ENCODE measurements at places on chromosomes 1 and 21.
A peak's percentile ranks its signal among the peaks of the same experiment; 100 is the strongest.

- DNase-seq, result no peak
Measured at GRCh38 chr1:92817986-92818764, 13.7 kb upstream of the RPL5 start.

DNA sequence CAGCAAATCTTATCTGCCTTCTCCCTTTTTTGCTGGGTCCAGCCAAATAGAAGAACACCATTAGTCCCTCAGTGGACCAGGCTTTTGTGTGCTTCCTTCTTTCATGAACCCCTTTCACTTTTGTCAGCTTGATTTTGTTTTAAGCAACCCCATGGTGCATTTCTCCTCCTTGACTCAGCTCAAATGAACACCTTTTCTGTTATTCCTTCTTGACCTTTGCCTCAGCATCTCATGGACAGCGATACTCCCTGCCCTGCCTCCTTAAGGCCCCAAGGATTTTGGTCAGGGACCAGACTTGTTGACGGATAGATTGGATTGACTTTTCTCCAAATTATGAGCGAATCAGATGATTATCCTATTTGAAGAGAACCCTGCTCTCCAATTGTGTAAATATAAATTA is 356.6 kb upstream of the USP24 start:
- DNase-seq, result no peak

GRCh38 chr1:34606504-34606903 is 148.3 kb upstream of the GJB5 start:
- DNase-seq, result no peak

DNA sequence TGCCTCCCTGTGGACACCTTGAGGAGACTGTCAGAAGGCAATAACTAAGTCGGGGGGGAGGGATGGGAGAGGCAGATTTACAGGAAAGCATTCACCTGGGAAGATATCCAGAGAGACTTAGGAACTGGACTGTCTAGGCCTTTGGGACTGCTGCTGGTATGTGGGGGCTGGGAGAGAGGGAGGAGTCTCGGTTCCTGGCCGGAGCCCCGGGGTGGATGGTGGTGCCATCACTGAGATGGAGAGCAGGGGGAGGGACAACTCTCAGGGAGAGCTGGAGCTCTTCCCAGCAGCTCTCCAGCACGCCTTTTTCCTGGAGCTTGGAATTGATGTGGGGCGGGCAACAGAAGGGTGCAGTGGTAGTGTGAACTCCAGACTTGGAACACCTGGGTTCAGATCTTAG is 22.1 kb downstream of the PTPRF start:
- DNase-seq, result no peak

GRCh38 chr1:3553166-3553939 is 58.0 kb downstream of the MEGF6 start:
- DNase-seq, result no peak

- no peak for DNase-seq
Measured at GRCh38 chr21:43317254-43317748, 109.6 kb downstream of the SIK1 start.

DNA sequence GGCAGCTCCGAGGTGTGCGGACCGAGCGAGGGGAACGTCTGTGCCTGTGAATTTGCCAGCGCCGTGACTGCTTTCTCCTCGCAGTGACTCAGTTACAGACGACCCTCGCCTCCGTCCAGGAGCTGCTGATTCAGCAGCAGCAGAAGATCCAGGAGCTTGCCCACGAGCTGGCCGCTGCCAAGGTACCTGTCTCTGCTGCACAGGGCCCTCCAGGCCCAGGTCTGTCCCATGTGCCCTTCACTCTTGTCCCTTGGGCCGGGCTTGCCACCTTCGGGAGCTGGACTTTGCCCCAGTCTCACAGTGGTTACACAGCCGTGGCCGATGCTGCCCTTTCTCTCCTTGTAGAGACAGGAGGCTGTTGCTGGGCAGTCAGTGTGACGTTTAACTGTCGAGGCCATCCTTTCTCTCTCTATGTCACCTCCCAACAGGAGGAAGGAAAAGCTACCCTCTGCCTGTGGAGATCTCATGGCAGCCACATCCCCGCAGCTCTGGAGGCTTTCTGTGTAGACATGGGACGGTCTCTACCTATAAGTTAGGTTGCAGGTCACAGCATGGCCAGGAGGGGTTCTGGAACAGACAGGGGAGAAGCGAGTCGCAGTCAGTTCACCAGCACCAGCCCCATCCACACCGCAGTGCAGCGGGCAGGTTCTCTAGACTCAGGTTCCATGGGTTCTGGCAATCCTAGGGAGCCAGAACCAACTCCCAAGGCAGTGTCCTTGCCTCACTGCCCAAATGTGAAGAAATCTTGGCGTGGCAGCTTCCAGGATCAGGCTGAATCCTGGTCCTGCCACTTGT is 149.7 kb downstream of the PEX14 start:
- DNase-seq, result no peak

DNA sequence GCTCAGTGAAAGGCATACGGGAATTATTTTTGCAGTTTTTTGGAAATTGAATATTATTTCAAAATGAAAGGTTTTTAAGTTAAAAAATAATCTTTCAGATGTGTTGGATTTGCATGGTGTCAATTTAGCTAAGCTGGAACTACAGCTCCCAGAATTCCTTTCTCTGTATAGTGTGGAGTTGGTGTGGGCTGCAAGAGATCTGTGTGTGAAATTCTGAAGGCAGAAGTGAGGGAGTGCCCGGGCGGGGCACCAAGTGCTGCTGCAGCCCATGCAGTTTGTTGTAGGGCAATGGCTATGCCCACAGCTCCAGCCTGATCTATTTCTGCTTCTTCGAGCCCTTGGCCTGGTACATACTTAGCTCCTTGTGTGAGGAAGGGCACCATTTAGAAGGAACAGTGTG is 60.5 kb upstream of the CSF1 start:
- no peak for DNase-seq

GRCh38 chr1:16720351-16721223 is 19.7 kb upstream of the RNU1-4 start:
- no peak for DNase-seq

- DNase-seq, result no peak
Measured at GRCh38 chr1:246681900-246682895, 42.0 kb upstream of the SCCPDH start.

- no peak for DNase-seq
Measured at GRCh38 chr1:160192234-160192633, 1.9 kb downstream of the CASQ1 start.

DNA sequence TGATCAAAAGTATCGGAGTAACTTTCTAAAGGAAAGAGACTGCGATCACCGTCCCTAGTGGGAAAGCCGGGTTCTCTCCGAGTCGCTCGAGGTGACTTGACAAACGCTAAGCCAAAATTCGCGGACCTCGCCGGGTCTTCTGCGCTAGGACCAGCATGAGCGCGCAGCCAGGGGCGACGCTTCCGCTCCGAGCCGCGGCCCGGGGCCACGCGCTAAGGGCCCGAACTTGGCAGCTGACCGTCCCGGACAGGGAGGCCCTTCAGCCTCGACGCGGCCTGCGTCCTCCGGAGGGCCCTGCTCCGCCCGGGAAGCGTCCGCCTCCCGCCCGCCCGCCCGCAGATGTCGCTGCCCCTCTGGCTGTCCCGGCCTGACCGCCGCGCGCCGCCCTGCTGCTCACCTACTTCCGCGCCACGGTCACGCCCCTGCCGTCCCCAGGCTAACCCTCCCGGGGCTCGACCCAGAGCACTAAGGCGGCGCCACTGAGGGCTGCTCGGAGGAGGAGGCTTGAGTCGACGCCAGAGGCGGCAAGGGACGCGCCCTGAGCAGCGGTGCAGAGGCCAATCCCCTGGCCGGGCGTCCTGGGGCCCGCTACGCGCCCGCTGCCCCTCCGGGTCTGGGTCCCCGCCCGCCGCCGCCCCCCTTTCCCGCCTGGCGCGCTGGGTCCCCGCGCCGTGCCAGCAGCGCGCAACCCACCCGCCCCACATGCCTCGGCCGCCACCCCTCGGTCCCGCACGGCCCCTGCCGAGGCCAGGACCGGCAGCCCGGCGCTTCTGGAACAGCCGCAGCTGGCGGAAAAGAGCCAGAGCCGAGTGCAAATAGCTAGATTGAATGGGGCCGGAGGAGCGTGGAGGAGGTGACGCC is 896 bp upstream of the DUSP10 start:
- DNase-seq, result peak; percentile 72
